ELR (cell line): ENCODE measurements at places on chromosomes 13 and 19.

- DNase-seq = no peak
Measured at GRCh38 chr13:91166714-91167511, 180.6 kb upstream of the MIR17HG start.

DNA sequence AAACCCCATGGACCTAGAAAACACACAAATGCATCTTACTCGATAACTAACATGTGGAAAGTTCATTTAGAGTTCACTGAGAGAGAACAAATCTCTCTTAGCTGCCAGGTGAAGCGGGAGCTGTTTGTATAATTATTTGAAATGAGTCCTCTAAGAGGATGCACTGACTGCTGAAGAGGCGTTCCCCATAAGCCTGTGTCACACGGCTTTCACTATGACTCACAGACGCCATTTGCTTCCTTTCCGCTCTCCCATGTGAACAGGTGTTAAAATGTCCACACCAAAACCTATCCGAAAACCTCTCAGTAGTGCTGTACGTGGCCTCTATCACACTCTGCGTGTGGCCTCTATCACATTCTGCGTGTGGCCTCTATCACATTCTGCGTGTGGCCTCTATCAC, 101.8 kb downstream of the SOX1 start:
- no peak for DNase-seq

DNA sequence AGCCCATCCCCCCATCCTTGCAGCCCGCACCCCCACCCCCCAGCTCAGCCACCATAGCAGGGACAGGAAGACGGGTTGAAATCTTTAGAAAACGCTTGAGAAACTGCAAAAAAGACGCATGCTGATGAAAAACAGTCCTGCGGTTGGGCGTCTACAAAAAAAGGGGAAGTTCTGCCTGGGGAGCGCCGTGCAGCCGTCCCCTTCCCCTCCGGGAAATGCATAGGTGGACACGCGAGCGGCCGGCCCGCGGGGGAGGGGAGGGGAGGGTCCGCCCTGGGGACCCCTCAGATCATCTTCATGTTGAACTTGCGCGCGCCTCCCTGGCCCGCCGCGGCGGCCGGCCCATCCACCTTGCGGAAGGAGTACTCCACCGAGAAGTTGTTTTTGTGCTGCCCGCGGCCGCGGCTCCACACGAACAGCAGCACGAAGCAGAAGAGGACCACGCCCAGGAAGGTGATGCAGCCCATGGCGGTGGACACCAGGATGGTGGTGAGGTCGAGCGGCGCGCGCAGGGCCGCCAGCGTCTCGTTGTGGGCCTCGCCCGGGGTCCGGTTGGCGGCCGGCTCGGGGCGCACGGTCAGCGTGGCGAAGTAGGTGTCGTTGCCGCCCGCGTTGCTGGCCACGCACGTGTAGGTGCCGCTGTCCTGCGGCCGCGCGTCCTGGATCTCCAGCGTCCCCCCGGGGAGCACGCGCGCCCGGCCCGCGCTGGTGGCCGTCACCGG, 7.9 kb upstream of the PEAK3 start:
- peak; percentile 31 for DNase-seq

DNA sequence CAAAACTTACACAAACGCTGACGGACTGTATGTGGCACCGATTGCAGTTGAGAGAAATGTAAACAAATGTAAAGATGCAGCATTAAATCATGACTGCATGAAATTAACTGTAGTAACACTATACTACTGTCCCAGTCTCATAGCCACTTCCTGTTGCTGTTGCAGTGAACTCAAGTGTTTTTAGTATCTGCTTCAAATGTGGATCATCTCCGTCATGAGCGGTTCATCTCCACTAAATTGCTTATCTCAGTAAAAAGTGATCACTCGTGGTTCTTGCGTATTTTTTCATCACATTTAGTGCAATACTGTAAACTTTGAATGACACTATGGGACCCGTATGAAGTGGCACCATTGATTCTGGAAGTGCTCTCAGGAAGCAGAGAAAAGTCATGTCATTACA, 60.3 kb upstream of the RNF113B start:
- no peak for DNase-seq

GRCh38 chr19:34193876-34194275, 21.6 kb downstream of the LSM14A start:
- DNase-seq = no peak

DNA sequence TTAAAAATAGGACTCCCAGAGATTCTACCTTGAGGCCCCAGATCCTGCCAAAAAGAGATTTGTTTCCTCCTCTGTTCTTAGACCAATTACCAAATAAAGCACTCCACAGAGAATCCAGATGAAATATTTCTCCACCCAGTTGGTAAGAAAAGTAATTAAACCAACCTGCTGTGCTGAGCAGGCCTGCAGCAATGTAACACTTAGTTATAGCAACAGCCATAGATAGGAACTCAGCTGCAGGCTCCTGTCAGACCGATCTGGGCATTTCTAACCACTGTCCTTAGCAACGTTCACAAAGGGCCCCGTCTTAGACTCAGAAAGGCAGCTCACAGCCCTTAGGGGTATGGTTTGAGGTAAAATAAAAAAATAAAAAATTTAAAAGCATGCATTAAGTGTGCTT, 271.1 kb downstream of the KCNRG start:
- no peak for DNase-seq

DNA sequence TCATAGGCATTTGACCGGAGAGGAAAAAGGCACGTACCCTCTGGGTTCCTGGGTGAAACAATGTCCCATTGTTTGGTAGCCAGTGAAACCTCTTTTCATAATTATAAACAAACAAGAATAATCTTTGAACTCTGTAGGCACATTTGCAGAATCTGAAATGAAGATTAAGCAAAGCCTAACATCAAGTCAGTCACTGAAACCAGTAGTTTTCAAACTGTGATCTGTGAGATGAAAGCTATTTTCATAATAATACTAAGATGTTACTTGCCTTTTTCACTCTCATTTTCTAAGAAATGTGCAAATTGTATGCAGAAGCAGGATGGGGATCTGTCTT, 105.4 kb downstream of the WDFY2 start:
- no peak for DNase-seq

GRCh38 chr19:17216058-17216670, 1.0 kb downstream of the USE1 start:
- no peak for DNase-seq

DNA sequence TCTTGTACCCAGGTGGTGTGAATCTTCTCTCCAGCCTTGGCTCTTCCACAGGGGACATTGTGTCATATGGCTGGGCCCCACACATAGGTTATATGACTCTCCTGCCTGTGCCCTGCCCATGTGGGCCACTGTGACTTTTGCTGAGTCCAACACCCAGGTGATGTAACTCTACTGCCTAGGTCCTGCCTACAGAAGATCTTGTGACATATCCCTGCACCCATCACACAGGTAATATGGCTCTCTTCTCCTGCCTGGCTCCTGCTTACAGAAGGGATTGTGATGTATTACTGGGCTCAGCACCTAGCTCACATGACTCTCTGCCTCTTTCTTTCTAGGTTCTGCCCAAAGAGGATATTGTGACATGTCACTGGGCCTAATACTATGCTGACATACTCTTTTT, 19.5 kb upstream of the ZNF429 start:
- no peak for DNase-seq

DNA sequence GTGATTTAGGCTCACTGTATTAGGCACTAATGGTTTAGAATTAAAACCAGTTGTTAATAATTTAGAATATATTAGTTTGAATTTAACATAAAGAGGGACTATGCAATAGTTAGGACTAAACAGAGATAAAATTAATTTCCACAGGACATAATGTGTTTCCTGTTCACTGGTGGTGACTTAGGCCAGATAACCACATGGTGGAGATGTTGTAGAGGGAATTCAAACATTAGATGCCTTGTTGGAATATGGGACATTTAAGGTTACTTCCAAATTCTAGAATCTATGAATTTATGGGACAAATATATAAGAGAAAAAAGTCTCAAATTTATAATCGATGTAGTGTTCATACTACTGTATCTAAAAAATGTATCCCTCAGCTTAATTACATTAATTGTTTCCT, 615.5 kb upstream of the KLHL1 start:
- peak; percentile 43 for DNase-seq

GRCh38 chr19:35229601-35230000, 1.1 kb upstream of the FAM187B start:
- no peak for DNase-seq

- no peak for DNase-seq
Measured at GRCh38 chr19:53612762-53613526, 18.9 kb upstream of the DPRX start.

DNA sequence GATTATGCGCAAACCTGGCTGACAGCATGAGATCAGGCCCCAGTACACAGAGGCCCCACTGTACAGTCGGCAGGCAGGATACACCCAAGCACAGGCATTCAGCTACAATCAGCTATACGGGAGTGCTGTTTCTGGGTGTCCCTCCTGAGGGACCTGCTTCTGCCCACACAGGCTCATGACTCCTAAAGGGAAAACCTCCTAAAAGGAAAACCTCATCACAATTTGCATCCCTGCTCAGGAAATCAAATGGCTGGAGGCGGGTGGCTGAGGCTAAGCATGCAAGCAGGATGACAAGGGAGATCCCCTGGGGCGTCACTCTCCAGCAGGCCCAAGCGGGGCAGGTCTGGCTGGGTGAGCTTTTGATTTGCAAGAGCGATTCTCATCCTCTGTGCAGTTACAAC, 99.8 kb downstream of the CRYL1 start:
- no peak for DNase-seq

DNA sequence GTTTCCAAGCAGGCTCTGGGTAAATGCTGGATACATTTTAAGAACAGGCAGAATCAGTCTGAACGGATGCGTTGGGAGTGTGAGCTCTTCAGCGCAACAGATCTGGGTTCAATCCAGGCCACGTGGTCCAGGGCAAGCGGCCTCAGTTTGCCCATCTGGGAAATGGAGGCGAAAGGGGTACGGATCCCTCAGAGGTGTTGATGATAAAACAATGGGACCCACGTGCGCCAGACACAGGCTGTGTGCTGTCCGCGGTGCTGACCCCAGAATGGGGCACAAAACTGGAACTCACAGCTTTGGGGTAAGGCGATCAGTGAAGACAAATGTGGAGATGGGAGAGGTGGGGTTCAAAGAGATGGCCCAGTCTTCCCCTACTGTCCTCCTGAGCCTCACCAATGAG, 13.1 kb upstream of the PDE4C start:
- DNase-seq = peak; percentile 23

DNA sequence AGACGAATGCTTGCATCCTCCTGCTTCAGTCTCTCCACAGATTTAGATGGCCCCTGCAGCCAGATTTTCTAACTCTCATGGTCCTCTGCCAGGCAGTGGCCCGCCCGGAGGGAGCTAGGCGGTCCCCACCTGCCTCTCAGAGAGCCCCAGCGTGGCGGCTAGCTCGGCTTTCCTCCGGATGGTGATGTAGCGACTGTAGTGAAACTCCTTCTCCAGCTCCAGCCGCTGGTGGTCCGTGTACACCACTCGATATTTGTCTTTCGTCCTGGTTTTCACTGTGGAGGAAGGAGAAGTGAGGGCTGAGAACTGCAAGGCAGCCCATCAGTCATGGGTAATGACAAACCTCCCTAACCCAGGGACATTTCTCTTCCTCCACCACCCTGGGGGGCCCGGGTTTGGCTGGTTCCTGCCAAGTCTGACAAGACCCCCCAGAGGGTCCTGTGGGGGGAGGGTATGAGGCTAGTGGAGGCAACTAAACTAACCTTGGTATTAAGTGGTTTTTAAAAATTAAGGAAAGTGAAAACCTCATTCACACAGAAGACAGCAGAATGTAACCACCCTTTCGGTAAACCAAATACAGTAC, 4.3 kb downstream of the CDX2 start:
- DNase-seq = no peak

- no peak for DNase-seq
Measured at GRCh38 chr19:18430417-18431144, 7.4 kb downstream of the ISYNA1 start.

GRCh38 chr13:33615436-33615835, 202.5 kb upstream of the RFC3 start:
- DNase-seq = no peak

DNA sequence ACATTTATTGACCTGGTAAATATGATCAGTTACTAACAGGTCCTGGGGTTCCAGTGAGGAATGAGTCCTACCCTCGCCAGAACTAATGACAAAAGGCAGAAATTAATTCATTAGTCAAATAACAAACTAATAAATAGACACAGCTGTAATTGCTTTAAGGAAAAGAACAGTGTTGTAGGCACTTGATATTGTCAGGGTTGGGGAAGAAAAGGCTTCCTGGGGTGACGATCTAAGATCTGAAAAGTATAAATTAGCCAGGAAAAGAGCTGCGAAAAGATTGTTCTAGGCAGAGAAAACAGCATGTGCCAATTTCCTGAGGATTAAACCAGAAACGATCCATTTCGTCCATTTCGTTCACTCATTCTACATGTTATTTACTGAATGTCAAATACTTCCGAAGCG, 670 bp upstream of the CHAF1A start:
- DNase-seq = no peak

- DNase-seq = peak; percentile 47
Measured at GRCh38 chr19:50909240-50910070, 1.7 kb downstream of the KLK4 start.

- DNase-seq = peak; percentile 82
Measured at GRCh38 chr13:40671956-40672764, 5.7 kb upstream of the FOXO1 start.

DNA sequence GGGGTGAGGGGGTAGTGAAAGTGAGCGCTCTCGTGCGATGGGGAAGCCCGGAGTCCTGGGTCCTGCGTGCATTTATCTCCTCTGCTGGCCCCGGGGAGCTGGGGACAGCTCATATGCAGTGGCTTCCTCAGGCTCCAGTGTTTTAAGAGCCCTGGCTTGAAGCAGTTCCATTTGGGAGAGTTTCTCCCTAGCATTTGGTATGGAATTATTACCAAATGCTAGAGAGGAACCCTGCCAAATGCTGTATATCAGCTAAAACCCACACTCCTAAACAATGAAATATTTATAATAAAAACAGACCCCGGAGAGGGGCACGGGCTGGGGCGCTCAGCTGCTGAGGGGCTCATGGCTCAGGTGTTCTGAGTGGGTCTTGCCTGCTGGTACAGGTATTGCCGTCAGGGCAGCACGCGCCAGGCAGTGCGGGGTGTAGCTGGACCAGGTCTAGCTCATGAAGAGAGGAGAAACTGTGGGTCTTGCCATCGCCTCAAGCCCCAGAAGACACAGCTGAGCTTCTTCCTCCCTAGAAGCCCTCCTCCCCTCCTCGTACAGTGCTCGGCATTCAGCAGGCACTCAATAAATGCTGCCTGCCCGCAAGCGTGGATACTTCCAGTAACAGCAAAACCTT, 163.6 kb upstream of the ZNF536 start:
- no peak for DNase-seq
